NCI-H774 (cell line): ENCODE measurements at places on chromosomes 5 and 9.

GRCh38 chr9:81575956-81576355 lies 113.4 kb downstream of the TLE1 start:
- DNase-seq = no peak

GRCh38 chr5:154740957-154741356 lies 14.2 kb upstream of the LARP1 start:
- DNase-seq = no peak

DNA sequence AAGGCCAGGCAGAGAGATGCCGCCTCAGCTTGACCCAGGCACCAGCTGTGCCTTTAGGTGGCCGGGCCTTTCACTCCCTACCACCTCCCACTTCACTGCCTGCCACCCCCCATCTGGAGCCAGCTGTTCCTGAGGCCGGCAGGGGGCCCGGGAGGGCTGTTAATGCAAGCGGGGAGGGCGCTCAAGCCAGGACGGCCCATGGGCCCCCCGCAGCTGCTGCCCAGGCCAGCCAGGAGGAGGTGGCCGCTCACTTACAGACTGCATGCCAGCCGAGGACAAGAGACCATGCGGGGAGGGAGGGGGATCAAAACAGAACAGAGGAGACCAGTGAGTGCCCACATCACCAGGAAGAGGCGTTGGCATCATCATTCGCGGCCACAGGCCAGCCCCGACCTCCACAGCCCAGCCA lies 4.5 kb downstream of the ABCA2 start:
- no peak for DNase-seq

GRCh38 chr9:93674580-93675335 lies 98.4 kb downstream of the PHF2 start:
- no peak for DNase-seq

GRCh38 chr5:93599399-93600120 lies 16.5 kb downstream of the NR2F1 start:
- no peak for DNase-seq
